ENCODE measurements at places on chromosomes 5 and 9.

DNA sequence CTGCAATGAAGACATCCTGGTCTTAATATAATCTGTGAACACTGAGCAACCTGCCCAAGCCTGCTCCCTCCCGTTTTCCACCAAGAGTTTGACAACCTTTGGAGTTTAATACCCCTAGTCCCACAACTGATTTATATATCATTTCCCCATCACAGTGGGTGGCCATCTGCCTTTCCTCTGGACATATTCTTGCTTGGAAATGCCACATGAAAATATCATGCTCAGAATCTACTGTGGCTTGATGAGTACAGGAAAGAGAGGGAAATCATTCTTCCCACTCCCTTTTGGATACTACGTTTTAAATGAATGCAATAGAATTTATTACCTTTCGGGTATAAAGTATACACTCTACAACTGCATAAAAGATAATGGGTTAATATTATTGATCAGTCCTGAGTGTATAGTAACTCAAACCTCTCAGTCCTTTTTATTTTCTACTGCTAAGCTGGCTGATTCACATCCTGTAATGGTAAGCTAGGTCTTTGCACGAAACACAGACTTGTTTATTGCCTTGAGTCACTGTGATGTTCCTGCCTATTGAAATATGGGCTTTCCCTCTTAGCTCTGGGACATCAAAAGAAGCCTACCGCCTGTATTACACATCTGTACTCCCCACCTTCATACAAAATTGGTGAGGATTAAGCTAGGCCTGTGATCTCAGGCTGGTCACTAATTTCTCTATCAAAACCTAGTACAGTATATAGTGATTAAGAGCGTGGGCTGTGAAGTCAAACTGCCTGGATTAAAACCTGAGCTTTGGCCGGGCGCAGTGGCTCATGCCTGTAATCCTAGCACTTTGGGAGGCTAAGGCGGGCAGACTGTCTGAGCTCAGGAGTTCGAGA lies 67.6 kb upstream of the NR5A1 start:
- no peak for DNase-seq

- no peak for DNase-seq
Measured at GRCh38 chr9:109182940-109183798, 16.1 kb upstream of the FRRS1L start.

GRCh38 chr5:83069096-83069799 lies 7.9 kb downstream of the TMEM167A start:
- DNase-seq = no peak

- DNase-seq = no peak
Measured at GRCh38 chr5:126780165-126780827, 3.4 kb downstream of the LMNB1 start.

- DNase-seq = no peak
Measured at GRCh38 chr5:56262279-56262678, 29.1 kb upstream of the ANKRD55 start.

DNA sequence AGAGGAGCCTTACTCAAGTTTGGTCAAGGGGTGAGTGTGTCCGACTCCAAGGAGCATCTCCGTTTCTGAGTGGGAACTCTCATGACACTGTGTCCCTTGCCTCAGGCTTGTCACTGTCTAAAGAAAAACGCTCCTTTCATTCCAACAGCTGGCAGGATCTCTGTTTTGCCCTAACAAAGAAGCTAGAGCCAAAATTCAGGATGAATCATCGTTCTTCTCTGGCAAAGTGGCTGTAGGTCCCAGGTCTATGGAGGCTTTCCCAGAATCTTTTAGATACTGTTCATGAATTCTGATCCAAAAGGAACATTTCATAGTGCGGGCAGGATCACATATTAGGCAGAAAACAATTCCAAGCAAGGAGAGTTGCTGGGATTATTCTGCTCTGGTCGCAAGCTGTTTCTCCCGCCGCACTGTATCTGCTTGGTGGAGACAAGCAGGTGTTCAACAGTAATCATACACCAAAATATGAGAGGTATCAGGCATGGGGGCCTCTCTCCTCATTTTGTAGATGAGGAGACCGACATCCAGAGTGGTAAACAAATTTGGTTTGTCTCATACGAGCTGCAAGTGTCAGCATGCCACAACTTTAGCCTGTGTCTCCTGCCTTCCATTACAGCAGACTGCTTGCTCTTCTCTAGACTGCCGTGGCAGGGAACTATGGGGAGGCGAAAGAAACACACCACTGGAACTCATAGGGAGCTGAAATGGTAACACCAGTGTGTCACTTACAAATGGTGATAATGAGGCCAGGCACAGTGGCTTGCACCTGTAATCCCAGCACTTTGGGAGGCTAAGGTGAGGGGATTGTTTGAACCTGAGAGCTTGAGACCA lies 72.6 kb downstream of the ENTREP1 start:
- no peak for DNase-seq

DNA sequence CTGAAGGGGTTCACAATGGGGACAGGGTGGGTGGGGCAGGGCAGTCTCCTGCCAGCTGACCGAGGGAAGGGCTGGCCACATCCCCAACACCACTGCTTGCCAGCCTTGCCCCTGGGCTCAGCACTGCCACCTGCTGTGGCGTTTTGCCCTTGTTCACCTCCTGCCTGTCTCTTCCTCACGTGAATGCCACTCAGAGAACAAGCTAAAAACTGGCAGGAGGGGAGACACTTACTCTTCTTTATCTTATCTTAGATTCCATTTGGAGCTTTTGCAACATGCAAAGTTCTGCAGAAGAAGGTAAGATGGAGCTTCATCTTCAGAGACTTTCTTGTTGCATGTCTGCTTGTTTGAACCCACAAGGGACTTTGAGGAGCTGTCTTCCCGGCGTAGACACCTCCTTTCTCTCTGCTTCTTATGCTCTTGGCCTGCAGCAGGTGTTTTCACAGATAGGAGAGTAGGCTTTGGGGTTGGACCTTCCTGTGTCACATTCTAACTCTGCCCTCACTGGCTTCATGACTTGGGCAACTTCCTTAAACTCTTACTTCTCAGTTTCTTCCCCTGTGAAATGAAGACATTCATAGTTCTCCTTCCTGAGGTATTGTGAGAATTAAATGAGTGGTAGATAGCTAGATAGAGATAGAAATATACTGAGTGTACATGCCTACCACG lies 4.1 kb downstream of the LRSAM1 start:
- DNase-seq = no peak
